Stimulated activated CD8-positive, alpha-beta memory T cell treated with anti-CD3 and anti-CD28 coated beads, Interleukin-15, amount 100 ng/mL, for 24 hours (primary cell): ENCODE measurements at places on chromosomes 4 and X.

DNA sequence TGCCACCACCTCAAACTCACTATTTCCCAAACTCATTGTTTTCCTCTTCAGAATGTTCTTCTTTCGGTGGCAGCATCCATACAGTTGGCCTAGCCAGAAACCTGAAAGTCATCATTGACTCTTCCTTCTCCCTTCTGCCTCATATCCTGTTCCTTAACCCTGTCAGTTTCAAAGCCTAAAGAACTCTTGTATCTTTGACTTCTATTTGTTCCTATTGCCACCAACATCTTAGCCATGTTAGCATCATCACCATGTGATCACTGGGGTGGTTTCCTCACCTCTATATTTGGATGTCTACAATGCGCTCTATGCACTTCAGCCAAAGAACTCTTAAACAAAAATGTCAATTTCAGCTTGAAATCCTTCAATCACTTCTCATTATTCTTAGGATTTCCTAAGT lies 29.0 kb downstream of the DDX60L start:
- no peak for DNase-seq

GRCh38 chr4:163484906-163485305 lies 9.6 kb upstream of the TMA16 start:
- DNase-seq: peak; percentile 15

DNA sequence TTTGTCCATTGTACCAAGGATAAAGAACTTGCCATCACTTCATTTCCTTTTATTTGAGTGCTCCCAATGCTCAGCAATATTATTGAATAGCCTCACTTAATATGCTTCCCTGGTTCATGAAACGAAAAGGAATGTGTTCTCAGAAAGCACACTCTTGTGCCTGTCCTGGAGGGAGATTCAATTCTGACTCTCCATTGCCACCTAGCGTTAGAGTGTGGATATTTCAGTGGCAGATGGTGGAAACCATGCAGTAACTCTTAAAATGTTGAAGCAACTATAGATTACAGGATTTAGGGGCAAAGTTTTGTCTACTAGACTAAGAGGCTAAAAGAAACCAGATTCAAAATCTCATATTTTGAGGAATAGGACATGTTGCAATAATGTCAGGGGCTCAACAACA lies 36.0 kb downstream of the GAB3 start:
- no peak for DNase-seq

- no peak for DNase-seq
These were observed 4.9 kb downstream of the OPHN1 start for GRCh38 chrX:68428431-68428830.

DNA sequence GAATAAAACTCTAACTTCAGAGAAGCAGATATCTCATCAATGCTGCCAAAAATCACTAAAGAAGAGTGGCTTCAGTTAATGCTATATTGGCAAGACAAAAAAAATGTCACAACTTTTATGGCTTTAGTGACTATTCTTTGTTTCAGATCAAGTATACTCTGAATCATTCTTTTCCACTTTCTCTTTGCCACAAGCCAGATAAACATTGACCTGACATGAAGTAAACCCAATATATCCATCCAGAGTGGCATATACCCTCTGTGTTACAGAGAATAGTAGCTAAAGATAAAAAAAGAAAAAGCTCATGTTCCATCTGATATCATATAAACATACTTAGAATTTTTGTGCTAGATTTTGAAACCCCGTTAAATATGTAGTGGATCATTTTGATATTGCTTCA lies 206.7 kb upstream of the CNKSR2 start:
- no peak for DNase-seq

- no peak for DNase-seq
These were observed 9.1 kb upstream of the PAGE1 start for GRCh38 chrX:49704691-49705404.

GRCh38 chr4:6926681-6927478 lies 17.3 kb downstream of the TBC1D14 start:
- DNase-seq: no peak

DNA sequence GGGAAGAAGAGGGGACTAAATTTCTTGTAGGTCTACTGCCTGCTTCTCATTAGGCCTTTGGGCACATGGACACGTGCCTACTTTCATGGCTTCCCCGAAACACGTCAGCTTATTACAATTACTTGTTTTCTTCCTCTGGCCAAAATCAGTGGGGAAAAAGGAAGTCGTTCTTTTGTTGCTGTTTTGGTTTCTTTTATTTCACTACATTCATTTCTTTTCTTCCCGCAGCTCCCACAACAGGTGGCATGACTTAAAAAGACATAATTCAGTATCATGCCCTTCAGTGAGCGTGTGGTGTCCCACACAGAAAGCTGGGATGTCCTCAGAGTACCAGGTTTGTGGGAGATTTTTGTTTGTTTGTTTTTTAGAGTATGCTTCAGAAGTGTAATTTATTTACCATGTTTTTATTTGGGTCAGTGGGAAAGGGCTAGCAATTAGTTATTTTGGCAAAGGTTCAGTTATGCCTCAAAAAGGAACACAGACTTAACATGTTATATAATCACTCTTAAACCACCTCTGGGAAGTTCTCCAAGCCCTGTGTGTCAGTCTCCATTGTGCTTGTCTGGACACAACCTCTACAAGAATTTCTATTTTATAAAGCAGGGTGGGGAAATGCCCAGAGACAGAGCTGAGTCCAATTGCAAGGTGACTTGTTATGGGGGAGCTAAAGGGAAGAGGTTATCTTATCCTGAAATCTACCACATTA lies 44.2 kb upstream of the SPRY1 start:
- no peak for DNase-seq

DNA sequence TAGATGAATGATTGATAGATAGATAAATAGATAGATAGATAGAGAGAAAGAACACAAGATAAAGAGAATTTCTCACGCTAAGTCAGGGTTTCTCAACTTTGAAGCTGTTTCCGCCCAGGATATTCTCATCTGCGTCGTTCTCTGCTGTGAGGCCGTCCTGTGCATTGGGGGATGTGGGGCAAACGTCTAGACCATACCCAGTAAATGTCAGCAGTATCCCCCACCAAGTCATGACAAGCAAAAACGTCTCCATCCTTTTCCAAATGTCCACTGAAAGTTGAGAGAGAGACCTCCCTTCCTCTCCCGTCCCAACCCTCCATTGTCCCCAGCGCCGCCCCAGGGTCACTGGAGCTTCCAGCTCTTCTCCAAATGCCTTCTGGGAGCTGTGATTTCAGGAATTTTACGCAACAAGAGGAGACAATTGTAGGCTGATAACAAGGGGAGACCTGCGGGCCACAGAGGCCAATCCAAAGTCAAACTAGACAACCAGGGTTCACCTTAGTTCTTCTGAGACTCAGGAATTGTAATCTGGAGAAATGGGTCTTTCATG lies 8.9 kb upstream of the CRLF2 start:
- DNase-seq: no peak

GRCh38 chr4:76830964-76831703 lies 66.8 kb downstream of the SOWAHB start:
- no peak for DNase-seq

DNA sequence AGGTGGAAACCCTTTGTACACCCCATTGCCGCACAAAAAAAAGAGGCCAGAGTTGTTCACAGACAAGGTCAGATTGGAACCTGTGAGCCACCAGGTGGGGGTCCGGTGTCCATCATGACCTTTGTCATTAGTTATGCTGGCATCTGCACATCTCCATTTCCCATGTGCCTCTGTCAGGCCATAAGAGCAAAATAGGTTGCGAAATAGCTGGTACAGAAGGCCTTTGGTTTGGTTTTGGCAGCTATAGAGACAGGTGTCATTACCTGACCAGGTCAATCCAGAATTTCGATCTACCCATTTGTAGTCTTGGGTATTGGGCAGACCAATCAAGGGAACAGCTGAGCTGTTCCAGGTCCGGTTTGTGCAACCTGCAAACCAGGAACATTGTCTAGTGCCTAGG lies 6.6 kb downstream of the ERVMER34-1 start:
- no peak for DNase-seq

GRCh38 chrX:44967221-44967620 lies 94.2 kb downstream of the KDM6A start:
- no peak for DNase-seq

DNA sequence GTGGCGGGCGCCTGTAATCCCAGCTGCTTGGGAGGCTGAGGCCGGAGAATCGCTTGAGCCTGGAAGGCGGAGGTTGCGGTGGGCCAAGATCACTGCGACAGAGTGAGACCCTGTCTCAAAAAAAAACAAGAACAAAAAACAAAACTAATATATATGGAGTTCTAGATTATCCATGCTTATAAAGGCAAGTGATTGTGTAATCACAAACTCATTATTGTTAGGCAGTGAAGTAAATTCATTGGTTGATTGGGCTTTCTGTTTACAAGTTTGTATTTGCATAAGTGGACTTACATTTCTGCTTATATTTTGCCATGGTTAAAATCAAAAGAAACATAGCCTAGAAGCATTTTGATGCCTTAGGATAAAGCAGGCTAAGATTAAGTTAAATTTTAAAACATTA lies 2.5 kb upstream of the UBE2D3 start:
- no peak for DNase-seq

GRCh38 chrX:63488546-63489373 lies 137.6 kb upstream of the SPIN4 start:
- DNase-seq: no peak

DNA sequence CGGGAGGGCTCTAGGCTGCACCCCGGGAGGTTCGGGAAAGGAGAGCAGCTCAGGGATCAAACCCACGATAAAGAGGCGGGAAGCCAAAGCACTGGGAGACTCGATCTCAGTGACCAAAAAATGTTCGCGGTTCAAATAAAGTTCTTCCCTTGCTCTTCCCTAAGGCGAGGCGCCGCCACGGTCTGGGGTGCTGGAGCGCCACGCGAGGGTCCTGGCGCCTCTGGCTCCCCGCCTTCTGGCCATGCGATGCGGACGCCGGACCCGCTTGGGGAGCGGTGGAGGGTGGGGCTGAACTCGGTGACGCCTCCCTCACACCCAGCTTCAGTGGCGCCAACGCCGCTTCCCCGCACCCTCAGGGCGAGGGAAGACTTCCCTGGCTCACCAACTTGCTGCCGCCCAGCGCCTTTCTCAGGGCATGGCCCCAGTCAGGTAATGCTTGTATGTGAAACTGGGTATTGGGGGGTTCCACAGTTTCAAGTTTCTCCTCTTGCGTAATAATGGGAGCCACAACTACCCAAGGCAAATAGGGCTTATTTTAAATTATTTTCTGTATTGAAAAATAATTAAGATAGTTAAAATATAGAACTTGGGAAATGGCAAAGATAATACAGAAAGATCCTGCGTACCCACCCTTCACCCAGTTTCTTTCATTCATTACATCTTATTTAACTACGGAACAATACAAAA lies at the start of gene QRFPR:
Gene QRFPR, minus strand, starts transcription at position 243 of the 687 bp plus-strand sequence. CDS start 371 bp downstream, outside the sequence.
- no peak for DNase-seq

DNA sequence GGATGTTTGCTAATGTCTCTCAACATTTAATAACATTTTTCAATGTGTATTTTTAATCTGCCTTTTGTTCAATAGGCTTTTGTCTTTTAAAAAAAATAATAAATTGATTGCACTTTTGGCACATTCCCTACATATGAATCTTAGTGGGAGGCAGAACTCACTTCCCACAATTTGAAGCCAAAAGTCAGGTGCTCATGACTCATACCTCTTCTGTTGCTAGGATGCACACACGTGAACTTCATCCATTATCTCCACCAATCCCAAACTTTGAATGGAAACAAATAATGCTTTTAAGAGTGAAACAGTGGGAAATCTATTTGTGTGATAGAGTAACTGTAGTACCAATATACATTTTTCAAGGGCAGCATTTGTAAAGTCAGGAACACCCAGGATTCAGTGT lies 260.5 kb downstream of the IQCM start:
- no peak for DNase-seq

DNA sequence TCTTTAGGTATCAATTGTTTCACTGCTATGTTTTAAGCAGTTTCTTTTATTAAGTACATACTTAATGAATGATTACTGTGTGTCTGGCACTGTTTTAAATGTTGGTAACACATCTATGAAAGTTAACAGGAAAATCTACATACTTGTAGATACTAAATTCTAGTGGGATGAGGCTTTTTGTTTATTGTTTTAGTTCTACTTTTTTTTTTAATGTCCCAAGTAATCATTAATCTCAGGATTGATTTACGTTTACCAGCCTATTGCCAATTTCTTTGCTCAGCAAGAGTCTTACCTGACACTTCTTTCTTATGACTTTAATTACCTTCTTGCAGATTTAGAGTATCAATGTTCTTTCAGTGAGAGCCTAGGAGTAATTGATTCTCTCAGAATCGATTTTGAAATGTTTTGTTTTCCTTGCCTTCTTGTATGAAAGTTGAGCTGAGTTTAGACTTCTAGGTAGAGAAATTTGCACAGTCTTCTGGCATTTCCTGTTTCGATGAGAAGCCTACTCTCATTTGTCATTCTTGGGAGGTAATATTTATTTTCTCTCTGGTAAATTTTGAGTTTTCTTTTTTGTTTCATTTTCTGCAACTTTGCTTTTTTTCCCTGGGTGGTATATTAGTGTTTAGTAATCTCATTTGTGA lies 235.2 kb upstream of the ANKRD50 start:
- no peak for DNase-seq

DNA sequence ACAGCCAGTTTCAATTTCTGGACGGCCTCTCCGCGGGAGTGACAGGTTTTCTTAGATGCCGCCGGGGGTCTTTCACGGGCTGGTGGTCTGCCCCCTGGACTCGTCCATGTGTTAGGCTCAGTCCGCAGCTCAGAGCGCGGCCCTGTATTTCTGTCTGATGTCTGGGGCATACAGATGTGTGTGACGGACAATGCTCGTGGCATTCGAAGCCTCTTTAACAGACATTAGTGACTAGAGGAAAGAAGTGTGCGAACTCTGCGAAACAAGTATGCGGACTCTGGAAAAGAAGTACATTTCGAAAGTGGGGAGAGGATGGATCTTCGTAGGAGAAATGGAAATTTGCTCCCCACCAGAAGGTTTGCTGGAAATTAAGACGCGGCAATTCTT lies 793 bp upstream of the DCUN1D4 start:
- no peak for DNase-seq

DNA sequence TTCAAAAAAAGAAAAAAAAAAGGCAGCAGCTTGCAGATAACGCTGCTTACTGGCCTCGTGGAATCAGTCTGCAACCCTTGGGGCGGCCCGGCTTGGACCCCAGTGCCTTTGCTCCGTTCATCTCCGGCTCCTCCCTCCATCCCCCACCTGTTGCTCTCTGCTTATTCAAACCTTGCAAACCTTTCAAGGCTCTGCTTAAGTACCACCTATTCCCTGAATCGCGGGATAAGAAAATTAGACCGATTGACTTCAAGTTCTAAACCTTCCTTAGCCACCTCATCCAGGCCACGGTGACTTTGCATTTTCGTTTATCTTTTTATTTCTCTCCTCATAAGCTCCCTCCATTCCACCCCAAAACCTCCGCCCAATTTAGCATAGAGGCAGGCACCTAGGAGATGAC lies 1.4 kb upstream of the PHKA1 start:
- no peak for DNase-seq

GRCh38 chr4:154049457-154050181 lies 260.7 kb upstream of the SFRP2 start:
- DNase-seq: no peak

- DNase-seq: no peak
These were observed 187.1 kb upstream of the C1QTNF7 start for GRCh38 chr4:15240764-15241163.

- DNase-seq: no peak
These were observed 24.7 kb upstream of the PBDC1 start for GRCh38 chrX:76148041-76148665.

GRCh38 chr4:67158666-67159065 lies 386.6 kb downstream of the CENPC start:
- DNase-seq: no peak
